ENCODE measurements at places on chromosomes 7 and 10. TPM values are rescaled to one million over a fixed set of nuclear protein-coding genes. Genes with fewer than 3 reads are reported as not detected.

DNA sequence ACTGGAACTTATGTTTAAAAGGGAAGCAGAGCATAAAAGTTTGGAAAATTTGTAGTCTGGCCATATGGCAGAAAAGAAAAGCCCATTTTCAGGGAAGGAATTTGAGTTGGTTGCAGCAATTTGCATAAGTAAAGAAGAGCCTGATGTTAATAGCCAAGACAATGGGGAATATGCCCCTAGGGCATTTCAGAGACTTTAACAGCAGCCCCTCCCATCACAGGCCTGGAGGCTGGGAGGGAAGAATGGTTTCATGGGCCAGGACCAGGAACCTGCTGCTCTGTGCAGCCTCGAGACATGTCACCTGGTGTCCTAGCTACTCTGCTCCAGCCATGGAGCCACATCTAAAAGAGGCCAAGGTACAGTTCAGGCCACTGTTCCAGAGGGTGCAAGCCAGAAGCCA, 35.3 kb downstream of the HTR7 start:
- no peak for DNase-seq

LUC7L2 gene
- total RNA-seq, result 43.4 TPM

OR2A7 gene
- 2.0 TPM for total RNA-seq

GRCh38 chr10:20287586-20287985, 471.4 kb downstream of the PLXDC2 start:
- DNase-seq, result no peak

- DNase-seq, result no peak
These were observed 1115.7 kb upstream of the CELF2 start for GRCh38 chr10:9901971-9902370.

GRCh38 chr7:86448856-86449255, 194.9 kb upstream of the GRM3 start:
- DNase-seq, result no peak

- no peak for DNase-seq
These were observed 74.0 kb downstream of the ARID5B start for GRCh38 chr10:61975391-61975932.

EVX1 gene
- total RNA-seq, result not detected

GRCh38 chr10:112615269-112615668, 168.3 kb downstream of the VTI1A start:
- DNase-seq, result no peak

PNLIP gene
- not detected for total RNA-seq

GRCh38 chr7:17033245-17033644, 151.5 kb upstream of the AGR3 start:
- DNase-seq, result no peak

DNA sequence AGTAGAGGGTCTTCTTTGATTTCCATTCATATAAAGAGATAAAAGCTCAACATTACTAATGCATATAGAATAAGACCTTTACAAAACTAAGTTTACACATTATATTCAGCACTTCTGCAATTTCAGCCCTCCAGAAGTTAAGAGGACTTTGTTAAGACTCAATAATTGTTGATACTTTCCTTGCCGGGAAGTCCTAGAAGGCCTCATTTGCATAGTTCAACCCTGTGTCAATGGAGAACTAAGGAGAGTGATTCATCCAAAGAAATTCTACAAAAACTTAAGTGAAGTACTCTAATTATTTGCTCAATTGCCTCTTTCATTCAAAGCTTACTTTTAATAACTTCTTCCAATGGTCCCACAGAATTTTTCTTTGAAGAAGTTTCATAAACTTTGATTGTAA, 1060.3 kb upstream of the CELF2 start:
- DNase-seq, result no peak

Measured in H7 (cell line).